ENCODE measurements at places on chromosomes 2 and 18.

- no peak for DNase-seq
These were observed 60.3 kb upstream of the SCN1A start for GRCh38 chr2:166188084-166188483.

- DNase-seq = no peak
These were observed 87.2 kb downstream of the LONRF2 start for GRCh38 chr2:100235098-100235497.

- DNase-seq = no peak
These were observed 411.4 kb upstream of the SPHKAP start for GRCh38 chr2:228592925-228593324.

- no peak for DNase-seq
These were observed 35.9 kb downstream of the ZFP36L2 start for GRCh38 chr2:43190311-43191052.

DNA sequence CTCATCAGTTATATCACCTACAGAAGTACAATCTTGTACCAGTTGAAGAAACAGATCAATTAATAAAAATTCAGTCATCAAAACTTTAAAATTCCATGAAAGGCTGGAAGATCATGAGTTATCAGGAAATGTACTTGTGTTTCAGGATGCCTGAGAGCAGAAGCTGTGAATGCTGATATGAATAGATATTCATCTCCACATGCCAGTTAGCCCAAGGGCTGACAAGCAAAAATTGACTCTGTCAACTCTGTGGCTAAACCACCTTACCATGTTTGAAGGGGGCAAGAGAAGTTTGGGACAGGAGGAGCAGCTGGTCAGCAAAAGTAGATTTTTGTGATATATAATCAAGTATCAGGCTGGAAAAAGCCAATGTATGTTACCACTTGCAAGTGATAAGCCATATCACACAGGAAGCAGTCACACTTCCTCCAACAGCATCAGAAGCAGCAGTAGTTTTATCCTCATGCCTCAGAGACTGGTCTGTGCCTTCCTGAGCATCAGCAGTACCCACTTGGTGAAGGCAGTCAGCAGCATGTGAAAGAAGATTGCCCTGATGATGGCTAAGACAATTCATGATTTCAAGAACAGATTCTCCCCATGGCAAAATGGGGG is 328.2 kb upstream of the CNTNAP5 start:
- no peak for DNase-seq

GRCh38 chr2:66426244-66427111 is 8.4 kb upstream of the MEIS1 start:
- no peak for DNase-seq

DNA sequence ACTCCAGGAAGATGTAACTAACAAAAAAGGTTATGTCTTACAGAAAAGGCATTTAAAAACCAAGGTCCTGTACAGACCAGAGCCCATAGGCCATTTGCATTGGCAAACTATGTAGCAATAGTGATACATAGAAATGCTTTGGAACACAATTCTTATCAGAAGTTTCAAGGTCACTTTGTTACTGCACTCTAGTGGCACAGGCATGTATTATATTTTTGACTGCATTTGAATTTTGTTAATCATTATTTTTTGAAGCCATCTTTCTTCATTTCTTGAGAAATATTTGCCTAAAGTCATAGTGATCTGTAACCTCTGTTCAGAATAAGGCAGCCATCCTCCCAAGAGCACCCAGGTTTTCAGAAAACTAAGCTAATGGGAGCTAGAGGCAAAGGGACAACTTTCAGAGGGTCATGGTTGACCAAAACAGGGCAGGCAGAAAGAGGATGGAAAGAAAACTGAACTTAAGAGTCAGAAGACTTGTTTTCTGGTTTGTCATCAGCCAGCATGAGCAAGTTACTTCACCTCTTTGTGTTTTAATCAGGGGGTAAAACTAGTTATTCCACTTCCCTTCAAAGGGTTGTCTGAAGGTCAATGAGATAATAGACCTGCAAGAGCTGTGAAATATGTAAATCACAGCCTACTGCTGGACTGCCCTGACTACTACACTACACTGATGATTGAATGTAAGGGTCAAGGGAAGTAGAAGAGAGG is 41.5 kb downstream of the SLC38A11 start:
- DNase-seq = peak; percentile 57

DNA sequence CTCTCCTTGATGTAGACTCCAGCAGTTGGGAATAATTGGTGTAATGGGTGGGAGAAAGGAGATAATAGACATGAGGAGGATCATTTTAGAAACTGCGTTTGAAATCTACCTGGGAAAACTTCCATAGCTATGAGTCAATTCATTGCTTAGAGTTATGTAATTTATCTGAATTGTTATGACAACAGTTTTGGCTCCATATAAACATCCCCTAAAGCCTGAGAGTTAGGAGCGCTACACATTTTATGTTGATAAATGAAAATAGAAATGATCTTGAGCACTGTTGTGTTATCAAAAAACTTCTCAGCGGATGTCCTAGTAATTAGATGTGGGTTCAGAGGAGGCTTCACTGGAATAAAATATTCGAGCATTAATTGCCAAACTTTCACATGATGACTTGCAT is 573.4 kb downstream of the TSN start:
- DNase-seq = no peak

- DNase-seq = no peak
These were observed 160.0 kb downstream of the KCNH7 start for GRCh38 chr2:162678551-162678950.

DNA sequence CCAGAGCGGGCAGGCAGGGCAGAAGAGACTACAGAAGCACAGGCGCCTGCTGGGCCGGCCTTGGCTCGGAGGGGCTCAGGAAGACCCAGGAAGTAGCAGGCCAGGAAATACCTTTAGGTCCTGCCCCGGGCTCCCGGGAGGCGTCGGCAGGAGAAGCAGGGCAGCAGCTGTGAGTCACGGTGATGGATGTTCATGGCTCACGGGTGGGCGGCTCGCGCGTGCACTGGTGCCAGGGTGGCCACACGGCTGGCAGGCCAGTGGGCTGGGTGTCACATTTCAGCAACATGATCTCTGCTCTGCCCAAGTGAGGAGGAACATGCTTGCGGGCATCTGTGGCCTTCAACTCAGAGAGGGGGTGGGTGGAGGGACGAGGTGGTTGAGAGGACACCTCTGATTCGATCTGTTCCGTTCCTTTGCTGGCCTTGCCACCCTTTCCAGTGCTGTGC is 139.3 kb downstream of the KLHL29 start:
- no peak for DNase-seq

GRCh38 chr18:13039806-13040205 is 48.6 kb downstream of the CEP192 start:
- DNase-seq = no peak

DNA sequence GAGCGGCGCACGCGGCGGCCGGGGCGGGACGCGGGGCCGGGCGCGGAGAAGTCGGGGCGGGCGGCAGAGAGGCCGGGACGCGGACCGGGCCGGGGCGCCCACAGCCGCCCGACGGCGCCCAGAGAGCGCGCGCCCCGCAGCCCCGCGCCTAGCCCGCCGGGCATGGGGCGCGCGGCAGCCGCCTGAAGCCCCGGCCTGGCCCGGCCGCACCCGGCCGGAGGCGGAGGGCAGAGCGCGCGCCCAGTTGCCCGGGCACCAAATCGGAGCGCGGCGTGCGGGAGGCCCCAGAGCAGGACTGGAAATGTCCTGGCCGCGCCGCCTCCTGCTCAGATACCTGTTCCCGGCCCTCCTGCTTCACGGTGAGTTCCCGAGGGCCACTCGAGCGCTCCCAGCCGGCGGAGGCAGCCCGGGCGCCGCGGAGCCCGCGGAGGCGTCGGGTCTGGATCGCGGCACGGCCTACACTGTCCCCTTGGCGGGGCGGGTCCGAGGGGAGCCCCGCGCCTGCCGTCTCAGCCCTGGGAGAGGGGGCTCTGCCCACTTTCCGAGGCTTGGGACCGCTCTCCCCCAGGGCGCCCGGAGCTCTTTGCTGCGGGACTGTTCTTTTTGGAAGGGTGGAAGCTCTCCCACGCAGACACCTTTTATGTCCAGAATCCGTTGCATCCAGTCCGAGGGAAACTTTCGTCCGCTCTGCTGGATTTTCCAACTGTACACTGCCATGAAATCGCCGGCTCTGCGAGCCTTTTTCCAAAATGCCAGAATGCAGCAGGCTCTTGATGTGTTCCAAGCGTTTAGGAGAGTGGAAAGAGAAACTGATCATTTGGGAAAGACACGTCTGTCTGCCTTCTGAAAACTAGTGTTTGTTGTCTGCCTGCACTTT is 484 bp downstream of the APCDD1 start:
- DNase-seq = no peak

DNA sequence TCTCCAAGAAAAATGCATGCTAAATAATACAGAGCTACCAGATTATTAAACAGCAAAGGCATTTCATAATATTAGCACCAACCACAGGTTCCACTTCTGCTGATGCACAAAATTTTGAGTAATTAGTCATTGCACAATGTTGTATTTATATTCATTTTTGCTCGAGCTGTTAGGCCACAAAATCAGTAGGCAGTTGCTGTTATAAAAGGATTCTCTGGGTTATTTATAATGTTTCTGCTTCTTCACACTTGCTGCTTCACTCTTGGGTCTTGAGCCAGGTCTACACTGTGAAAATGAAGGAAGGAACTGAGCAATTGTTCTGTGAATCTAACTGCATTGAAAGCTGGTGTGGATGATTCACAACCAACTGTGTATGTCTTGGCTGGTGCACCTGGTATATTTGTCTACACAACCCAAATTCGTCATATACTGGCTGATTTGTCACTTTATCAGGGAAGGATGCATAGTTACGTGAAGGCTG is 38.3 kb downstream of the MRPL33 start:
- DNase-seq = no peak

DNA sequence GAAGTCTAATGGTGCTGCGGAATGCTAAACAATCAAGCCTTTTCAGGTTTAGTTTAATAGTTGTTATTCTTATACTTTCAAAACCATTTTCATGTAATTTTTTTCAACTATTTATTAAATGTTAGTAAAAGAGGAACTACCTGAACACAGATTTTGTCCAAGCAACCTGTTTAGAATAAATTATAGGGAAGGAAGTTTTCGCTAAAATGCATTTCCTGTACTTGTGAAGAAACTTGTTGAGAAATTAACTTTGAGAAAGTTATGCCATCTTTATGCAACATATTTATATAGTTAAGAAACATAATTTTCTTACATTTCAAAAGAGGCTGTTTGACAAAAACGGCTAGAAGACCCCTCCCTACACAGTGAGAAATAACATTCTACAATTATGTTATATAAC is 16.6 kb downstream of the MAP4K4 start:
- DNase-seq = no peak

DNA sequence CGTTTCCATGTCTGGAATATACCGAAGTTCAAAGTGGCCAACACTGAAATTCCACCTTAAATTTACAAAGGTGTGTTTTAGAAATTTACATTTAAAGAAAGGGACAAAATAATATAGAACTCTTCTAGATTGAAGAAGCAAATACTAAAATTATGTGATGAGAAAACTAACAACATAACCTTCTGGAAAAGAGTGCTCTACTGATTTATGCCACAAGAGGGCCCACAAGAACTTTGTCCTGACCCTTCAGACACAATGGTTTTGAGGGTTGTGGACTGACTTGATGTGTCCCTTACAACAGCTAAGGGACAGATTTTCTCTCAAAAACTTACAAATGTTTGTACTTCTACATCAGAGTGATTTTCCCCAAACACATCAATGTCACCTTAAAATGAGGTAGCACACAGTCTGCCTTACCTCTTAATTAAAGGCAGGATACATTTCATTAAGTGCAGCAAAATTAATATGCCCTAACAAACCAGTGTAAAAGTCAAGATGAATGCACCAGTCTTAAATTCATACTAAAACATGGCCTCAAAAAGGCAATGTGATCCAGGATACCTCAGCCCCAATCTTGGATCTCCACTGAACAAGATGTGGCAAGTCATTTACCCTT is 36.2 kb downstream of the EIF2AK3 start:
- DNase-seq = peak; percentile 68

DNA sequence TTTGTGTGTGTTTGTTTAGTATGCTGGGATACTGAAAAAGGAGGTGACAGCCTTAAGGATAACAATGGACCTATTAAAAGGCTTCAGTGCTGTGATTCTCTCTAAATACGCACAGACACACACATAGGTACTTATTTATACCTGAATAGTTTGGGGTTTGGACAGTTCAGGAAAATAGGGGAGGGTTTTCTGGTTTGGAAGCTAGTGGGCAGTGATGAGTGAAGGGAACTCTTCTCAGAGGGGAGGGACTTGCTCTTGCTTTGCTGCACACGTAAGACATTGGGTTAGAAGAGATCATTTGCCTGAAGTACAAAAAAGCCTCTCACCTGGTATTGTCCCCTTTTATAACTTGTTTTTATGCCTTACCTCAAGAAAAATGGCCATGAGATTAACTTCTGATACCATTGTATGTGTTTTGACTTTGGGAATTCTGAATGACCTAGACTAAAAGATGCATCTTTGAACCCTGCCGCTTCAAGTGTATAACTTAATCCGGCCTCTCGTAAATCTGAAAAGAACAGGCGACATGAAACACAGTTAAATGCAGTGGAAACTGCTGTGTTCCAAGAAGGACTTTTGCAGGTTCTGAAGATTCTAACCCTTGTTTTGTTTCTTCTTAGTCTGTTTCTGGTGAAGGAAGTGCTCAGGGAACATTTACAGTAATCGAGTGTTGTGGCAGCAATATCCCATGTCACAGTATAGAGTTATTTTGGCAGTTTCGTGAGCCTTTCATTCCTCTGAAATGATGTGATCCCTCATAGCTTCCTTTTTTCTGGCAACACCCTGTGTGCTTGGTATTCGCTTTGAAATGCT is 2.5 kb downstream of the CRIM1 start:
- peak; percentile 85 for DNase-seq

DNA sequence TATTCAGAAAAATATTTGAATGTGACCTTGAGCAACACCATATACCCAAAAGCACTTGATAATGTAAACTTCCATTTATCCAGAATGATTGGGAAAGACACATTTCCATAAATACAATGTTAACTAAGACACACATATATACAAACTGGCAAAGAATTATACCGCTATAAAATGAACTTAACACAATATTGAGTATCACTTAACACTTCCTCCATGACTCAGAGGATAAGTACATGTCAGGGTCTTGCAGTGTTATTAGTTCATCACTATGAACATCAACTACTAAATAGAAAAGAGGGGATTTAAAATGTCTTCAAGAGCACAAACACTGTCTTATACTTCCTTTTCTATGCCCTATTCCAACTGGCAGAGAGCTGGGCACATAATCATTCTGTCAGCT is 18.6 kb downstream of the WDSUB1 start:
- no peak for DNase-seq

DNA sequence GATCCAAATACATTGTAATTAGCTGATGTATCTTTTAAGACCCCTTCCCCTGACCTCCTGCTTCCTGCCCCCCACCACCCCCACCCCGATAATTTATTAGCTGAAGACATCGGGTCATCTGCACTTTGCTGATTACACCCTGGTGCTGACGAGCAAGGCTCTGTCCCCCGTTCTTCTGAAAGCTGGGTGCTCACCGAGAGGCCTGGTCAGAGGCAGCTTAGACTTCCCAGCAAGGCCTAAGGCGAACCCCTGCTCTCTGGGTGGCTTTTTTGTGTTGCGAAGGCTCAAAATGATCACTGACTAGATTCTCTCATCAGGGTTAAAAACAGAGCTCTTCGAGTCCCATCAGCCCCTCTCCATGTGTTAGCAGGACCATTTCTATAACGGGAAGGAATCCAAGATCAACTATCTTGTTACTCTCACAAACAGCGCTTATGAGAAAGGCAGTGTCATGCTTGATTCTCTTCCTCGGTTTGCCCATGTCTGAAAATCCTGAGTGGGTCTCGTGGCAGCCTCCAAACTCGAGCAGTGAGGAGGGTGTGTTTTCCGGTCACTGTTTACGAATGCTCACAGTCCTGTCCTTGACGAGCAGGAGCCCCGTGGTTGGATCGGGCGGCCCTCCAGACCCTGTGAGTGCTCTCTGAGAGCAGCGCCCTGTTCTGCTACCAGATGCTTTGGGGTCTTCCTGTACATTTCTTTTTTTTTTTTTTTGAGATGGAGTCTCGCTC is 201.6 kb downstream of the HDAC4 start:
- DNase-seq = no peak
